ENCODE measurements at places on chromosomes 2 and 18.

GRCh38 chr2:73832930-73833329 is 4.2 kb downstream of the STAMBP start:
- DNase-seq: peak; percentile 49

DNA sequence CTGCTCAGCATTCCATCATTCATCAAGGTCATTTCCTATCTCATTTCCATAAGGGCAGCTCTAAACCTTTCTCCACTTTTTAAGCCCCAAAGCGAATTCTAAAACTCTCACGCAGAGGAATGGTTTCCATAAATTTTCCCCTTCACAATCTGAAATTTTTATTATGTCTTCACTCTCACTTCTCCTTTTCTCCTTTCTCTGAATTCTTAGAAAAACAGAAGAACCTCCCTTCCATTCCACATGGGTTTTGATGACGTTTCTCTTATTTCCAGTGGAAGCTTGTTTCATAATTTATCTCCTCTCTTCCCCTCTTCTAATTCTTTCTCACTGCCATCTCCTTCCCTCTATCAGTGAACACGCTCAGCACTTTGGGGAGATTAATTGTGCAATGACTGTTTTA is 97.3 kb downstream of the SPATS2L start:
- DNase-seq: no peak

GRCh38 chr2:171432969-171433762 is 624 bp downstream of the METTL8 start:
- peak; percentile 23 for DNase-seq

GRCh38 chr2:229900012-229900411 is 21.8 kb downstream of the TRIP12 start:
- no peak for DNase-seq

- DNase-seq: peak; percentile 77
Observed at GRCh38 chr2:46870051-46870839, 45.4 kb downstream of the MCFD2 start.

GRCh38 chr2:58520903-58521302 is 279.8 kb upstream of the FANCL start:
- DNase-seq: no peak
